CD14-positive monocyte (primary cell): ENCODE measurements at places on chromosomes 3 and 15. TPM values are rescaled to one million over a fixed set of nuclear protein-coding genes. Genes with fewer than 3 reads are reported as not detected.

DNA sequence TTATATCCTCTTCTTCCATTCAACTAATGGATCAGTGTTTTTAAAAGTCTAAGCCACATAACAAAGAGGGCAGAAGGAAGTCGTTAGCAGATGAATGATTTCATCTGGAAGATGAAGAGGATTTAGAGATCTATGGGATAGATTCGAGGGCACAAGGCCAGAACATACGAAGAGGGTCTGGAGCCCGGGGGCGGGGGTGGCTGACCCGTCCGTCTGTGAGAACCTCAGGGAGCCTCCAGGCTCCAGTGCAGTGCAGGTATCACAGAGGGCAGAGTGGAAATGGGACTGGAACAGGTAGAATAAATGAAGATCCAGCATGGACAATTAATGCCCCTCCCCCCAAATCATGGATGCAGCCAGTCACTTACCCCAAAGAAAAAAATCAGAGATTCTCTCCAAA is 1.5 kb upstream of the GOLGA8B start:
- DNase-seq, result no peak

- DNase-seq, result no peak
Measured at GRCh38 chr3:168489301-168489700, 393.6 kb upstream of the GOLIM4 start.

GRCh38 chr3:155032918-155033317 is 47.2 kb upstream of the MME start:
- peak; percentile 63 for DNase-seq

SSUH2 gene
- 0.03 TPM in 1 of 2 replicates, not detected in the other for polyA plus RNA-seq

KIF15 gene
- polyA plus RNA-seq, result 0.16 TPM
